ENCODE measurements at places on chromosomes 16 and 17. TPM values are rescaled to one million over a fixed set of nuclear protein-coding genes. Genes with fewer than 3 reads are reported as not detected.

DNA sequence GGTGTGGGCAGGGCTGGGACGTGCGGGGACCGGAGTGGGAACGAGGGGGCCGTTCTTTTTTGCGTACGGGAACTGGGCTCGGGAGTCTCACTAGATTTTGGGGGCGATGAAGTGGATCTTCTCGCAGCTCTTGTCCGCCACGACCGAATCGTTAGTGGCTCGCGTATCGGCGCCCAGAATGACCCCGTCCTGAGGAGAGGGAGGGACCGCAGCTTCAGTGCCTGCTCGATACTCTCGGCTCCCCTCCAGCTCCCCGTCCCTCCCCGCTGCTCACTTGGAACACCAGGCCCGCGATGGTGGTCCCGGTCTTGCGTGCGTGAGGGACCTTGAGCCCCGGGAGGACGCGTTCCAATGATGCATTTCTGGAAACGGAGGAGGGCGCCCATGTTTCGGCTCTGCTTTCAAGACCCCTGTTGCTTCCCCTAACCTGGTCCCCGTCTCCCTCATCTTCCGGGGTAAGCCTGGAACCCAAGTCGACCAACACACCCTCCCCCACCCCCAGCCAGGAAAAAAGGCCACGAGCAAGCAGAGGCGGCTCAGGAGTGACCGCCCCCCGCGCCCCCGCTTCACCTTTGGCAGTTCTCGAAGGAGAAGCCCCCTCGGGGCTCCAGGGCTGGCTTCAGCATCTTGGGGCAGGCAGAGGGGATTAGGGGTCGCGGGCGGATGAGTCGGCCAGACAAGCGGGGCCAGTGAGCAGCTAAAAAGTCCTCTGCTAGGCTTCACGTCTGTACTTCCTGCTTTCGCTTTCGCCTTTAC, at the start of gene PSMB10:
TSS of gene PSMB10 (minus strand) at position 727 of the 756 bp plus-strand sequence. CDS start at position 626, 101 bp downstream.
- no peaks in the 10 kb centered on the region for H3K36me3 ChIP-seq
- no peaks in the 10 kb centered on the region for H3K27me3 ChIP-seq
- H3K4me3 ChIP-seq = peak within 1 kb of the TSS; percentile 85
- H3K27ac ChIP-seq = peak within 1 kb of the TSS; percentile 94

DNA sequence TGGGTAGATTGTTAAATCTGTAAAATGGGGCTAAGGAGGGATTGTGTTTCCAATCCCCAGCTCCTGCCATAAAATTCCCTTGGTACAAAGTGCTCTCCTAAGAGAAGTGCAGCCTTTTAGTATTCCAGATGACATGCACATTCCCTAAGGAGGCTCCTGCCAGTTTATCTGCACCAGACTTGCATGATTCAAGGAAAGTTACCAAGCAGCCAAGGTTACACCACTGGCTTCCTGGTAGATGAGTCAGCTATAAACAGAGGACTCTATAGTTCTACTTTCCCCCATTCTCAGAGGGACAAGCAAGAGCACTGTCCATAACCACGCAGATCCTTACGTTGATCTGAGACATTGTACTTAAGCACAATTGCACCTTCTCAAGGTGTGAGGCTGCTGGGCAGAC, 1.9 kb downstream of the CALB2 start:
- no peak overlapping the region for H3K27ac ChIP-seq
- peaks cover 8% of the 10 kb centered on the region for H3K4me1 ChIP-seq
- DNase-seq = peak; percentile 42
- H3K4me3 ChIP-seq = no peak overlapping the region

DNA sequence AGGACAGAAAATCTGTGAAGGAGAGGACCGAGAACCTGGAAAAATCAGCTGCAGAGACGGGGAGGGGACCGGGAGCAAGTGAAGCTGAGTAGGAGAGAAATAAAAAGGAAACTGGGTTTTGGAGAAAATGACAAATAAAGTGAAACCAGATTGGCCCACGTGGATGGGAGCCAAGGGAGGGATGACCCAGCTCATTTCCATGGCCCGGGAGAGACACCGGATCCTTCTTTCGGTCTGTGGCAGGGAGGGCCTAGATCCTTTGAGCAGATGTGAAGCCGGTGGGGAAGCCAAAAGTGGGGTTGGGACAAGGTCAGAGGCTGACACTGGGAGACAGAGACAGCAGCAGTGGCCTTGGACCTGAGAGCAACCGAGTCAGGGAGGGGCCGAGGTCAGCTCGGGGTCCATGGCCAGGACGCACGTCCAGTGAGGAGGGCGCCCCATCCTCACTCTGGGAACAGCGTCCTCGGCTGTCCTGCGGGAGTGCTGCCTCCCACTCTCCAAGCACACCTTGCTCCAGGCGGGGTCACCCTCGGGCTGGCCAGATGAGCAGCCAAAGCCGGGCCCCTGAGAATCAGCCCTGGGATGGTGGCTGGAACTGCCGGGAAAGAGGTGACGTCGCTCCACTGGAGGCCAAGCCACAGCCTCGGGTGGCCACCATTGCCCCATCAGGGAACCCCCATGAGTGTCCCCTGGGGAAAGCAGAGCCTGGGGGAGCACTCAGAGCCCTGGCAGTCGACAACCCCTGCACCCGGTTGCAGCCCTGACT, 50.8 kb upstream of the CDR2 start:
- no peaks in the 10 kb centered on the region for H3K27me3 ChIP-seq
- peaks cover 28% of the 10 kb centered on the region for H3K4me1 ChIP-seq
- H3K4me3 ChIP-seq = no peak overlapping the region
- peak; percentile 49 for DNase-seq
- peak overlapping the region; percentile 46 for H3K27ac ChIP-seq
- H3K36me3 ChIP-seq = no peaks in the 10 kb centered on the region

Gene TMC8
- 9.3 TPM for total RNA-seq

Gene ZNF747
- total RNA-seq = 18.7 TPM

Gene VAT1L
- total RNA-seq = 4.6 TPM

Gene SLC38A8
- total RNA-seq = 0.39 TPM

Gene EVI2B
- total RNA-seq = 1.4 TPM

Gene KRT12
- 0.63 TPM for total RNA-seq

DNA sequence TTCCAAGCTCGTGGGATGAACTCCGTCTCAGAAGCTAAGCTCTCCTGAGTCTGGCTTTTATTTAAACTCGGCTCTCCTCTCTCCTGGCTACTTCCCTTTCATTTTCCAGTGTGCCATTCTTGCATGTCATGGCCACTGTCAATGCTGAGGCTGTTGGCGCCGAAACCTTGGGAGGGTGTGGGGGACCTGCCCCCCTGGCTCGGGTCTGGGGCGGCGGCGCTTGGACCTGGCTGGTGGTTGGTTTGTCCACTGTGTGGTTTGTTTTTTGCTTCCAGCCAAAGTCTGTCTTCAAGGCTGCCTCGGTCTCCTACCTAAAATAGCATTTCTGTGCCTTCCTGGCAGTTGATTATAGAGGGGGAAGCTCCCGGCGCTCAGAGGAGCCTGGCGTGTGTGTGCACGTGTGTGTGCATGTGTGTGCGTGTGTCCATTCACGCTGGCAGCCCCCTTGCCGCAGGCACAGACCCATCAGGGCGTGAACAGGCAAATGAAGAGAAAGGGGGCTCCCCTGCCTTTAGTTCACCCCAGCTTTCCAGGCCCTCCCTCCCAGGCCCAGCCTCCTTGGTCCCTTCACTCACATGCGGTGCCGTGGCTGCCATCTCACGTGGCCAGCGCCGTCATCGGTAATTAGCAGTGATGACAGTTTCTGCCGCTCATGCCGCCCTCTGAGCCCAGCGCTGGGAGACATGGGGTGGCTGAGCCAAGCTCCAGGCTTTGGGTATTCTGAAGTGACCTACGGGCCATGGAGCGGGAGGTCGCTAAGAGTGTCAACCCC, 179.9 kb downstream of the SEC14L1 start:
- peak overlapping the region; percentile 72 for H3K27ac ChIP-seq
- H3K4me1 ChIP-seq = peaks cover 49% of the 10 kb centered on the region
- no peak for DNase-seq
- no peaks in the 10 kb centered on the region for H3K36me3 ChIP-seq
- H3K27me3 ChIP-seq = no peaks in the 10 kb centered on the region
- H3K4me3 ChIP-seq = no peak overlapping the region

GRCh38 chr17:15364615-15365014, 23.2 kb upstream of the TEKT3 start:
- H3K4me1 ChIP-seq = no peaks in the 10 kb centered on the region
- H3K27ac ChIP-seq = no peak overlapping the region
- H3K4me3 ChIP-seq = no peak overlapping the region
- H3K27me3 ChIP-seq = no peaks in the 10 kb centered on the region

DNA sequence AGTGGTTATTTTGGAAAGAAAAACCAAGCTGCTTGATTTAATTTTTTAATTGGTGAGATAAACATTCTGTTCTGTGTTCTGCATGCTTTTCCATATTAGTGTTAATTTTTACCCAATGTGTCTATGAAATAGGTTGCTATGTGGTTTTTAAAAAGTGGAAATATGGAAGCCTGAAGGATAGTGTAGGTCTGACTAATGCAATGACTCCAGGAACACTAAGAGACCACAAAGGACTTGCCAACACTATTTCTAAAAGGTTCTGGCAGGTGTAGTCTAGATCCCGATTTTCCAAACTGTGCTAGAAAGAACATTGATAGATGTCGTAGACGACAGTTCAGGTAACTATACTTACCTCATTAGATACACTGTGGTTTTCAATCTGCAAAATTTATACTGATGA, 877.4 kb upstream of the GOT2 start:
- no peak overlapping the region for H3K4me3 ChIP-seq
- H3K27me3 ChIP-seq = no peaks in the 10 kb centered on the region
- H3K4me1 ChIP-seq = no peaks in the 10 kb centered on the region
- DNase-seq = no peak
- H3K36me3 ChIP-seq = no peaks in the 10 kb centered on the region

DNA sequence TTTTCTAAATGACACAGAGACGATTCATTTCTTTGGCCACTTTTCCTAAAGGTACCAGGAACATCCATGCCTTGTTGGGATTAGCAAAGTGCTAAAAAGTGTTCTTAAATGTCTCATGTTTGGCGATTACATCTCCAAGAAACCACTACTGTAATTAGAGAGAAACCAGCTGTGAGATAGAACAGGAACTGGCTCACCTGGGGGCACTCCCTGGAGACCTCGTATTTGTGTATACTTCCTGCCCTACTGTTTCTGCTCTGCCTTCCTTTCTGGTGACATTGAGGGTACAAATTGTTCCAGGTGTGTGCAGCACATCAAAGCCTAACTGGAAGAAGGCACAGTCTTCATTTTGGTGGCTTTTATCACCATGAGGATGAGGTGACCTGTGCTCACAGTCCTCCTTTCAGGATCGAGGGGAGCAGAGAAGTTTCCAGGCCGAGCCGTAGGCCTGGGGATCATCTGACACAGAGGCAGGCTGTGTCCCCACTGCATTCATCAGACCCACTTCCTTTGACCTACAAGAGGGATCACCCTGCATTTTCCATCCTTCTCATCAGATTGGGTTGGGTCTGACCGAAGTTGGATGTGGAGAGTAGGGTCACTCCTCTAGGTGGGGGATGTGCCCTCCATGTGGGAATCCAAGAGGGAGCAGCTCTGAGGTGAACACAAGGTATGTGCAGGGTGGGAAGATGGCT, 23.7 kb downstream of the CCL4 start:
- no peak for DNase-seq
- peaks cover 11% of the 10 kb centered on the region for H3K4me1 ChIP-seq
- H3K4me3 ChIP-seq = no peak overlapping the region
- no peak overlapping the region for H3K27ac ChIP-seq
- no peaks in the 10 kb centered on the region for H3K36me3 ChIP-seq

Gene TEDC2
- 18.0 TPM for total RNA-seq

GRCh38 chr16:88287219-88287618, 95.5 kb upstream of the ZNF469 start:
- H3K27ac ChIP-seq = no peak overlapping the region
- H3K4me1 ChIP-seq = peaks cover 6% of the 10 kb centered on the region

DNA sequence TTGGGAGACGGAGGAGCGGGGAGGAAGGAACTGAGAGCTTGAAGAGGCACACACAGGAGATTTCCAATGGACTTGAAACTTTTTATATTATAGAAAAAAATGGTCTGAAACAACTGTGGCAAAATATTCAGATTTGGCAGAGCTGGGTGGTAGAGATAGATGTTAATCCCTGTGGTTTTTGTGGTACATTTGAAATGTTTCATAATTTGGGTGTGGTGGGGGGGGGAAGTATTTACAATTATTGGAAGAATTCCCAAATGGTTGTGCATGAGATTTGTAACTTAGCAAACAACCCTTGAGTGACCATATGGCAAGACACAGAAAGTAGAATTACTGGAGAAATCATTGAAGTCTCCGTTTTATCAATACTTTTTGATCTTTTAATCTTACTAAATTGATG, 588.8 kb upstream of the PSMD7 start:
- H3K4me3 ChIP-seq = no peak overlapping the region
- no peak for DNase-seq
- no peaks in the 10 kb centered on the region for H3K27me3 ChIP-seq
- no peaks in the 10 kb centered on the region for H3K36me3 ChIP-seq
- H3K4me1 ChIP-seq = no peaks in the 10 kb centered on the region

DNA sequence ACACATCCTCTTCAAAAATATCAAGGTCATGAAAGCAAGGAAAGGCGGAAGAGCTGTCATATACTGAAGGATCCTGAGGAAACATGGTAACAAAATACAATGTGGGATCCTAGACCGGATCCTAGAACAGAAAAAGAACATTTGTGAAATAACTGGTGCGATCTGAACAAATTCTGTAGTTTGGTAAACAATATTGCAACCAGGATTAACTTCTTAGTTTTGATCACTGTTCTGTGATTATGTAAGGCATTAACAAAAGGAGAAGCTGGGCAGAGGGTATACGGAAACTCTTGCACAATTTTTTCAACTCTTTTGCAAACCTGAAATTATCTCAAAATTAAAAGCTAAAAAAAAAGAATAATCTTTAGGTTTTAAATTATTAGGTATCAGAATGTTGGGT, 109.7 kb downstream of the TRIM37 start:
- H3K27me3 ChIP-seq = no peaks in the 10 kb centered on the region
- no peaks in the 10 kb centered on the region for H3K36me3 ChIP-seq
- peaks cover 12% of the 10 kb centered on the region for H3K4me1 ChIP-seq

- H3K4me1 ChIP-seq = peaks cover 27% of the 10 kb centered on the region
- H3K4me3 ChIP-seq = no peak overlapping the region
- peak; percentile 86 for DNase-seq
- H3K27ac ChIP-seq = no peak overlapping the region
These were observed 9.1 kb downstream of the TFAP4 start for GRCh38 chr16:4263504-4264436.

GRCh38 chr17:61289408-61290385, 109.9 kb upstream of the TBX2 start:
- no peaks in the 10 kb centered on the region for H3K36me3 ChIP-seq
- peak overlapping the region; percentile 22 for H3K27ac ChIP-seq
- no peak overlapping the region for H3K4me3 ChIP-seq
- no peak for DNase-seq
- H3K4me1 ChIP-seq = peaks cover 36% of the 10 kb centered on the region

DNA sequence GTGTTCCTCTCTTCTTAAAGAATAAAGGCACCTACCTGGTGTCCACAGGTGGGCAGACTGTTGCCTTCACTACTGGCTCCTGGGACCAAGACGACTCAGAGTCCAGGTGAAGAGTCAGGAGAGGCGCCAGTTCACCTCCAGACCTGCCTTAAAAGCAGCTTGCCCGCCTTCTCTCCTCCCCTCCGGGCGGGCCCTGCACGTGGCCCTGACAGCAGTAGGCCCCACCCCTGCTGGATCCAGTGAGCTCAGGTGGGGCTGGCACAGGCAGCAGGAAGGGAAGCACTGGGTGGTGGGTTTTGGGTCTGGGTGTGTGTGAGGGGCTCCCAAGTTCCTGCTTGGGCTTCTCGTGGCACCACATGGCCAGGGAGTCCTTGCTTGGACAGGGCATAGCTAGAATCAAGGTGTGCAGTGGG, at the start of gene TNS4:
TSS of gene TNS4 (minus strand) at position 125 of the 413 bp plus-strand sequence. CDS start 5,198 bp downstream, outside the sequence.
- DNase-seq = no peak
- H3K27ac ChIP-seq = no peak within 1 kb of the TSS
- H3K27me3 ChIP-seq = no peaks in the 10 kb centered on the region
- no peak within 1 kb of the TSS for H3K4me3 ChIP-seq

Data from testis (tissue), 5 donors.